NCI-H526 (cell line): ENCODE measurements at places on chromosomes 5 and 9.

- no peak for DNase-seq
These were observed 2.0 kb upstream of the CDC14B start for GRCh38 chr9:96621618-96622017.

GRCh38 chr9:120925535-120926396, 830 bp downstream of the TRAF1 start:
- no peak for DNase-seq

- DNase-seq: no peak
These were observed 2185.8 kb upstream of the ACO1 start for GRCh38 chr9:30198463-30199309.

DNA sequence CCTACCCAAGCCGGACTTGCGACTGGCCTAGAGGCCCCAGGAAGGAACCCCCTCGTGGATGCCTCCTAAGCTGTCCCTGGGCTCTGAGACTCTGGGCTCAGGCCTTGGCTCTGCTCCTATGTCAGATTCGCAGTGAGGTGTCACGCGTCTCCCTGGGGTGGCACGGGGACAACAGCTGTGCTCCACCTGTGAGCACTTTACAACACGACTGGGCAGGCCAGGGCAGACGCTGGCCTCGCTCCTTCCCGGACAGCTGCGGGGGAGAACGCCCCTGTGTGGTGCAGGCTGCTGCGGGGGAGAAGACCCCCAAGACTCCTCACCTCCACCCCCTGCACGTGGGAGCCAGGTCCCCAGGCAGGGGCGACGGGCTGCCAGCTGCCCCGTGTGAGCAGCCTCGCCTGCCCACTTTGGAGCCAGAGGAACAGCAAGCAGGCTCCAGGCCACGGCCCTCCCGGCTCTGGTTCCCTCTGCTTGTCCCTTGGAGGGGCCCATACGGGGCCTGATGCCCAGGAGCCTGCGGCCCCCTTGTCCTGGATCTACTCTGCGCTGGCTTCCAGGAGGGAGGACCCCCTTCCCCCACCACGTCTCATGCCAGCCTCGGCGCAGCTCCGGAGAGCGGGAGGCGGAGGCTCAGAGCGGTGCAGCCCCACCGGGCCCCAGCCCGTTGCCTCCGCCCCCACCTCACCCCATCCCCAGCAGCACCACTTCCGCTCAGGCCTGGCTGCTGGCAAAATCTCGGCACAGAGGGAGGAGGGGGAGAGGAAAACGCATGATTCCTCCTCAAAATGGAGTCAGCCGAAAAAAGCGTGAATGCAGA, 36.0 kb downstream of the SARDH start:
- DNase-seq: no peak

DNA sequence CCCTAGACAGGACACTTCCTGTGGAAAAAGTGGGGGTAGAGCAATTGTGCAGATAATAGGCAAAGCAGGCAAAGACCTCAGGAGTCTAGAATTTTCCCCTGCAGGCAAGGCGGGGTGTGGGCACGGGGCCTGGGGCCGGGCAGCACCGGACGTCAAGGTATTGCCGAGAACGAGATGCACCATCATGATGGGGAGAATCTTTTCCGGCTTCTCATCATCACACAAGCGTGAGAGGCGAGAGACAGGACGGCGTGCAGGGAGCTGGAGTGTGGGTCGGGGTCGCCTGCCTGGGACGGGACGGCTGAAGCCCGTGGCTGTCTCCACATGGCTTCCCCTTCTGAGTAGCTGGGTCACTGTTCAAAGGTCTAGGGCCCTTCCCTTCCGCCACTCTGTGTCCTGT, 44.5 kb downstream of the OLFM1 start:
- DNase-seq: no peak

DNA sequence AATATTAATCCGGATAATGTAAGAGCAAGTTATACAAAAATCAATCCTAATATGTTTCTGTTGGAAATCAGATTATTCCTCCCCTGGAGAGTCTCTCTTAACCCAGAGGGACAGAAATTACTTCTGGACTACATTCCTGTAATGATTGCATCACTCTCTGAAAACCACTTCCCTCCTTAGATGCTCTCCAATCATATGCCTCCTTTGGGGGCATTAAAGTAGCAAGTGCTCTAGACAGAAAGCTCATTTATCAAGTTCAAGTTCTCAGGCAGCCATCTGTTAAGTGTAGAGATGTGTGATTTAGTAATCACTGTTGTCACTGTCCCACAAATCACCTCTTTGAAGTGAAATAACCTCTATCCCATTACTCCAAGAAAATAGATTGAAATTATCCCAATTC, 247.1 kb downstream of the SLCO4C1 start:
- DNase-seq: no peak

DNA sequence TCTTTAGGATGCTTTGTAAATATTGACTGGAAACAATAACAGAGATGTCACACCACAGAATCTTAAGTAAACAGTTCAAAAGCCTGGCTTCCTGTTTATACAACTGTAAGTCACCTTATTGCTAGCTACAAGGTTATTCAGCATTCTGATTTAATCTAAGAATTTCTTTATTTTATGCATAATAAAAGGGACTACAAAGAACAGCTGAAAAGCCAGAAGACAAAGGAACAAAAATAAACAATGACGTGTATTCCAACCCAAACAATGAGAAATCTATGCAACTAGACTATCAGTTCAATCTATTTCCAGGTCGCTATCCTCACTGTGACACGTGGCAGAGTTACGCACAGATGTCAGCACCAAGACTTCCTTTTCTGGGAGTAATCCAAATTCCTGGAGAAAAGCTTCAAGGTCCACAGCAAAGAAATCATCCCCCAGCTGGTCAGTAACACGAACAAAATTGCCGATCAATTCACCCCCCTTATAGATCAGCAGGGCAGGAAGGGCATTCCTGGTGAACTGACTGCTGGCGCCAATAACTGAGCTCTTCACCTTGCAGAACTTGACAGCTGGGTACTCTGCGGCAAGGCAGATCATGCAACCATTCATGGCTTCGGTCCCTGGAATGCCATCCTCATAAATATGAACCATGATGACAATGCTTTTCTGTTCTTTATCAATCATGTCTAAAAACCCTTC, 8.4 kb downstream of the PDCL start:
- no peak for DNase-seq

DNA sequence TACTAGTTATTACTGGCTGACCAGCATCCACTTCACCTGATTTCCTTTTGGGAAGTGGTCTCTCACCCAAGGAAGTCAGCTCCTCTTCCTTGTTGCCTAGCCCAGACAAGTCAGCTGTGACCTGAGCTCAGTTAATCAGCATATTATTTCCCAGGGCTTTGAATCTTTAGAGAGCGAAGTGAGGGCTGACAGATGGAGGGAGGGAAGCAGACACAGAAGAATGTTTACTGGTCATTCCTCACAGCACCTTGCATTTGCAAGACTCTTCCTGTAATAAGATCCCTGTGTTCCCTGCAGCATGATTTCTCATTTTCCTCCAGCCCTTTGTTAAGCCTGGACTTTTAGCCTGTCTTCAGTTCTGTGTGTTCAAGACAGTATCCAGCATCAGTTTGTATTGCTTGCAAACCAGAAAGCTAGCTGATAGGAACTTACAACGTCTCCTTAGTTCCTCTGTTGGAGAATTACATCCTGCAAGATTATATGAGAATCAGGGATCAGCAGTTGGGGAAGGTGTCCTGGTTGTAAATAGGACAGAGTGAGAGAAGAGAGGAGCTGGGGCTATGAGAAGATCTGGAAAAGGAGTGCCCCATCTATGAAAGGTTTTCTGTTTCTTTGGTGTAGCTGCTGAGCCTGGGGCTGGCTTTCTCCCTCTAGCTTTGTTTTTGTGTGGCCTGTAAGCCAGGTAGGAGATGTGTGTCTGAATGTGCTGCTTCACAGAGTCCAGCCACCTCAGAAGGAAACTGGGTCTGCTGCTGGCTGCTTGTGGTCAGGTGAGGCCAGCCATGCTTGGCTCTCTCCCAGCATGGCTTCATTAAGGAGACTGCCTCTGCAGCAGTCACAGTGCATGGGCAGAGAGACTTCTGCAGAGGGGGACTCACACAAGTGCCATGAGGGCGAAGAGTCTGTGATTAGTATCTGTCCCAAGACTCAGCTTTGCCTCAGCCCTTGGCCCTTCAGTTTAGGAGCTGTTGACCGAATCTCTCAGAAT, 50.3 kb downstream of the MAN2A1 start:
- no peak for DNase-seq

- DNase-seq: no peak
These were observed 72.7 kb upstream of the SPATA31D4 start for GRCh38 chr9:81855538-81855937.

GRCh38 chr5:6856653-6857052, 143.4 kb downstream of the TENT4A start:
- no peak for DNase-seq

DNA sequence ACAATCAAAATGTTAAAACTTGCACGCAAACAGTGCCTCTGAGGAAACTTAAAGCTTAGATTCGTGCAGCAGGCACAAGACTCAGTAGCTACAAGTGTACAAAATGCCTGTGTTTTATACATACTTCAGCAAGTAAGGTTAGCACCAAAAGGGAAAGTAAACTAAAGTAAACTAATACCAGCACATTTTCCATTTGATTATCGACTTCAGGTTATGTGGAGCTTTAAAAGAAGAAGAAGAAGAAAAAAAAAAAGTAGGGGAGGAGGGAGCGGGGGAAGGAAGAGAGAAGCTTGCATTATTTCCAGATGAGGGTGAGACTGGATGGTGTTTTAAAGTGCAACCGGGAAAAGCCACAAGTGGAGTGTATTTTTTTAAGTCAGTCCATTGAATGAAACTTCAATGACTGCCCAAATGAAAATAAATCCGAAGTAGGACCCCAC, 596 bp upstream of the ADAMTS6 start:
- no peak for DNase-seq

GRCh38 chr9:100670719-100671118, 92.8 kb downstream of the CAVIN4 start:
- peak; percentile 56 for DNase-seq

GRCh38 chr5:151159649-151160373, 2.2 kb upstream of the ANXA6 start:
- no peak for DNase-seq

- DNase-seq: no peak
These were observed 859.6 kb upstream of the SEMA6A start for GRCh38 chr5:117434254-117434653.

- DNase-seq: no peak
These were observed 218.5 kb downstream of the SPOCK1 start for GRCh38 chr5:137280656-137281055.

- no peak for DNase-seq
These were observed 89.1 kb downstream of the CRB2 start for GRCh38 chr9:123445116-123445515.

- no peak for DNase-seq
These were observed 425.2 kb downstream of the GADD45G start for GRCh38 chr9:90029996-90030395.

- no peak for DNase-seq
These were observed 1118.6 kb upstream of the CDH9 start for GRCh38 chr5:28156981-28157380.

DNA sequence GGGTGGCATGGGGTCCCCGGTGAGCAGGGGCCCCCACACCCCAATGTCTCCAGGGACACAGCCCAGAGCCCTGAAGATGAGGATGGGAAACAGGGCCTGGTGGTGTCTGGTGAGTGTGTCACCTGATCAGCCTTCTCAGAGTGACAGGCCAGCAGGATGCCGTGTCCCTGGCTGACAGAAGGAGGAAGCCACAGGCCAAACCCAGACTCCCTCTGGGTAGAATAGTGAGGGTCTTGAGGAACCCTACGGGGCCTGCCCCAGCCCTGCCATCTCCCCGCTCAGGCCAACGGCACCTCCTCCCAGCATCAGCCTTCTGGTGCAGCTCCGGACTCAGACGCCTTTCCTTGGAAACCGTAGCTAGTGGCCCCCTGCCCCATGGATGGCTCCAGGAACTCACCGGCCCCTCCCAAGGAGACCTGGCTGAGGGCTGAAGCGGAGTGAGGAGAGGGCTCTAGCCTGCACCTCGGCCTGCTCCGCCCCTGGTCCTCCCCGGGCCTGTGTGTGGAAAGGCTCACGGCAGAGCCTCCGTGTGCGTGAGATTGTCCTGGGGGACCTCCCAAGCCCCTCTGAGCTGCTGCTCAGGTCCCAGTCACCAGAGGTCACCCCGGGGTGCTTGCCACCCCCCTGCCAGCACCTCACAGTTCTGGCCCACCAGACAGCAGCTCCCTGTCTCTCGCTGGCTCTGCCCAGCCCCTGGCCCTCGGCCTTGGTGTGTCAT, 6.0 kb downstream of the RALGDS start:
- DNase-seq: no peak

- DNase-seq: no peak
These were observed 190.7 kb downstream of the MAPKAP1 start for GRCh38 chr9:125515983-125516940.

GRCh38 chr5:65790371-65791163, 68.6 kb downstream of the NLN start:
- DNase-seq: no peak

- peak; percentile 7 for DNase-seq
These were observed 764 bp downstream of the ANKRA2 start for GRCh38 chr5:73564675-73565074.

DNA sequence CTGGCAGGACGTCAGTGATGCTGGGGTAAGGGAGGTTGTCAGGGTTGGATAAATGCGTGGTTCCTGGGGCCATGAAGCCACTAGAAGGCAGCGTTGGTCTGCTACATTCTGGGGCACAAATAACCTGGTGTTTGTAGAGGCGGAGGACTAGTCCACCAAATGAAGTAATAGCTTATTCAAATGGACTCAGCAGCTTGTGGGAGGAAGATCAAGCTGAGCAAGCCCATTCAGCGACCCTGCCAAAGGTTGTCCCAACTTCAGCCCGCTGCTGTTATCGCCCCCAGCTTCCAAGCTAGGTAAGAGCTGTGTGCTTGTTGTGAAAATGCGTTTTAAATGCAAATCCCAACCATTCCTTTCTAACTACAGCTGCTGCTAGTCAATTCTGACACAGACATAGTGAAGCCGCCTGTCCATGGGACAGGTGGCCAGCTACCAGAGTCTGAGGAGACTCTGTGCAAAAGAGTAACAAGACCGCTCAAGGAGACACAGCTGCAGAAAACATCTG, 7.6 kb upstream of the FAM240B start:
- DNase-seq: peak; percentile 96

DNA sequence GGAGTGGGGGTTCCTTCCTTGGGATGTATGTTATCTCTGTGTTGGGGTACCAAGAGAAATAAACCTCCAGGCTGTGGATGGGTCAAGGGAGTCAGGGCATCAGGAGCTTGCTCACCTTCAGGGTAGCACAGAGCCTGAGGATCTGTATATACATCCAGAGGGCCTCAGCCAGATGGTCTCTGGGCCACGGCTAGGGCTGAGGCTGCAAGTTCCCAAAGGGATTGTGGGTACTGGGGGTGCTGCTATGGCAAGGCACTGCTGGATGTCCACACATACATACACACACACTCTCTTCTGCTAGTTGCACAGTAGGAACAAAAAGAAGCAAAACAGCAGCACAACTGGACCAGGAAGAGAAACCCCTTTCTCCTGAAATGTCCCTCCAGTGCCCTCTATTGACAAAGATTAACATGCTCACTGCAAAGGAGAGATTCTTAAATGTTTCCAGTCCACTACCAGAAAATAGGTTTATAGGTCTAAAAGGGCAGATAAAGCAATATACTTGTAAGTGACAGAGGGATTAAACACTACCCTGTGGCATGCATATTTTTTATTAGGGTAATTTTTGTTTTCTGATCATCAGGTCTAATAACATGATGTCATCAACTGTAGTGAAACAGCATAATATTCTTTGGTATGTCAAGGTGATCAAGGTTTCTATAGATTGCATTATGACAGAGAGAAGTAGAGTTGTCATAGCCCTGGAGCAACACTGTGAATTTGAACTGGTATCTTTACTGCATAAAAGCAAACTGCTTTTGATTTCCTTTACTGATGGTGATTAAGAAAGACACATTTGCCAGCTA, 56.3 kb upstream of the KCNN2 start:
- no peak for DNase-seq

- no peak for DNase-seq
These were observed 11.2 kb downstream of the LMX1B start for GRCh38 chr9:126624912-126625311.
